ENCODE measurements at places on chromosomes 13 and 19.

DNA sequence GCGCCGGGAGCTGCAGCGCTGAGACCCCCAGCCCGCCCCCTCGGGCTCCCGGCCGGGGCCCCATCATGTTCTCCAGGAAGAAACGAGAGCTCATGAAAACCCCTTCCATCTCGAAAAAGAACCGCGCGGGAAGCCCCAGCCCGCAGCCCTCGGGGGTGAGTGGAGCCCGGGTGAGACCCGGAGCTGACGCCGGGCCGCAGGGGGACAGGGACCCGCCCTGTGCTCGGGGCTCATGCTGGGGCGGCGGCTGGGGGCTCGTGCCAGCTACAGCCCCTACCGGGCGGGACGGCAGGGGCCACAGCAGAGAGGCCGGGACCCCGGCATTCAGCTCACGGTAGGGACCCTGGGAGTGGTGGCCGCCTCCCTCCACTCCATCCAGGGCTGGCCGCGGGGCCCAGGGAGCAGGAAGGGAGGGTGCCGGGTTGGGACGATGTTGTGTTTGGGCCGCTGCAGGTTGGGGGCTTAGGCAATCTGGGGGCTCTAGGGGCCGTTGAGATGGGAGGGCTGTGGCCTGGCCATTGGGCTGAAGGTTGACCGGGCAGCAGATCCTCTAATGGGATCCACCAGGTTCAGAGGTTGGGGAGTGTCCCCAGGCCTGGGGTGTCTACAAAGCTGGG lies 482 bp downstream of the ARHGAP45 start:
- no peak for DNase-seq

DNA sequence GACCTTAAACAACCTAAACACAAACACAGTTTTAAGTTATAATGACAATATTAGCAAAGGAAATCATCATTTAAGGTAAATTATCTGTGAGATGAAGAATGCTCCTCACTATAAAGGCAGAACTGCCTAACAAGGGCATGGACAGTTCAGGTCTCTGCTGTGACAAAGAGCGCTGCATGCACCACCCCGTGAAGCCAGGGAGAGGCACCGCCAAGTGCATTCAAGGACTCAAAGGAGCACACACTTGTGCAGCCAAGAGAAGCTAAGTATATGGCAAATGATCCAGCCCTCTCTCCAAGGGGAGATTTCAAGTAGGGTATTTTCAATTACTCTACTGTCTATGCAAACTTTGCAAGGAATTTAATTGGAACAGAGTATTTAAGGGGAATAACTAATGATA lies 126.0 kb downstream of the RAP2A start:
- DNase-seq = no peak

DNA sequence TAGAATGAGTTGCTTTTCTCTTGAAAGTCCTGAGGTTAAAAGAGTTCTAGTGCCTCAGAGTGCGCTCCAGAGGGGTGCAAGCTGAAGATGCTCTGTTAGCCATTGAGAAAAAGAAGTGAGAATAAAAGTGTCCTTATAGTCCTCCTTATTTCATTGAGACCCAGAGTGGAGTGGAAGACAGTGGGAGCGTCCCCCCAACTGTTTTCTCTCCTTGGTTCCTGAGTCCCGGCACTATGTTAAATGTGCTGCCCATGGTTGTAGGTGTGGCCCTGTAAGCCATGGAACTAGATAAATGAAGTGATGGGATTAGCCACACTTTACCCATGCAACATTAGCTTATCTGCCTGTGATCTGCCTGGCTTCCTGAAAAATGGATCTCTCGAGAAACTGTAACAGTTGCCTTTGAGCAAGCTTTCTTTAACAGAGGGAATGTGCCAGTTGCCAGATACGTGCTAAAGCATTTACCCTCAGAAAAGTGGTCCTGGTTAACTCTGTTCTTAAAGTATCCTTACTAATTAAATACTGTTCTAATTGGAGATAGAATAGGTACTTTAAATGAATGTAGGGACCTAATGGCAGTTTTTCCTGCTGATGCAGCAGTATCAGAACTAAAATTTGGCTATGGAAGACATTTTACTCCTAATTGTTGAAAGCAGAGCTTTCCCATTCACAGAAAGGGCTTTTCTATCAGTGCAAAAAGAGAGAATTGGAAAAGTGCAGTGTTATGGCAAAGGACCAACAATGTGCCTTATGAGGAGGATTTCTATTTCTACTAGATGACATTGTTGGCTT lies 21.4 kb upstream of the PSG9 start:
- no peak for DNase-seq

GRCh38 chr13:98976941-98977340 lies 923 bp downstream of the DOCK9 start:
- no peak for DNase-seq

DNA sequence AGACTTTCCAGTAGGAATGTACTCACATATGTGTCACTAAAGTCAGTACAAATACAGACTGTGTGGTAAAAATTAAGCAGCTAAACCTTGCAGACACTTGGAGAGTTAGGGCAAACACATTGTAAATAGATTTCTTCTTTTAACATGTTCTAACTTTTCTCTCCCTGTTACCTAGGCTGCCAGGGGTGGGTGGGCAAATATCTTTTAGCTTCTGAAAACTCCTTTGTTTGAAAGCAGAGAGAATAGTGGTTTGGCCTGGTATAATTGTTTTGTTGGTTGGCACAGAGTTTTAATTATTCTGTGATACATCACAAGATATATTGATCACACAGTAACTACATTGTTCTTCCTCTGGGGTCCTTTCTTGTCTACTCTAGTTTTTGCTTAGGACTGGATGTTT lies 289.8 kb upstream of the DACH1 start:
- DNase-seq = no peak

DNA sequence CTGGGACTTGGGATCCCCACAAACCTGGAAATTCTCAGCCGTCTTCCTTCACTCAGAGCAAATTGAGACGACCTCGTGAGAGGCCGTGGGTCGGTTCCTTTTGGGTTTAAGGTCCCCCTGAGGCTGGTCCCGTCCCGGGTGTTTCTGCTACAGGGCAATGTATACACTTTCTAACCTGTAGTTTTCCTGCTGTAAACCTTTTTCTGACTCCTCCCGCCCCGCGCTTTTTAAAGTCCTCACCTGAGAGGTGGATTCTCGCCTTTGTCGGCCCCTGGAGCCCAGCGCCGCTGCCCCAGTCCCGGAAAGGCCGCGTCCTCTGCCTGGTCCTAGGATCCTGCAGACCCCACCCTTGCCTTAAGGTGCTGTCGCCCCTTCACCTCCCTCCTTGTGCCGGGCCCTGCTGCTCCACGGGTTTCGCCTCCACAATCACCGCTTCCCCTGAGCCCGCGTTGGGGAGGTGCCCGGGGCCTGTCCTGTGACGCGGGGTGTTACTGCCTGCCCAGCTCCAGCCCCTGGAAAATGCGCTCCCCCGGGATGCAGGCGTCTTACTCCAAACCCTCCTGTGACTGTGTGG lies 391 bp downstream of the ZNF761 start:
- peak; percentile 5 for DNase-seq

DNA sequence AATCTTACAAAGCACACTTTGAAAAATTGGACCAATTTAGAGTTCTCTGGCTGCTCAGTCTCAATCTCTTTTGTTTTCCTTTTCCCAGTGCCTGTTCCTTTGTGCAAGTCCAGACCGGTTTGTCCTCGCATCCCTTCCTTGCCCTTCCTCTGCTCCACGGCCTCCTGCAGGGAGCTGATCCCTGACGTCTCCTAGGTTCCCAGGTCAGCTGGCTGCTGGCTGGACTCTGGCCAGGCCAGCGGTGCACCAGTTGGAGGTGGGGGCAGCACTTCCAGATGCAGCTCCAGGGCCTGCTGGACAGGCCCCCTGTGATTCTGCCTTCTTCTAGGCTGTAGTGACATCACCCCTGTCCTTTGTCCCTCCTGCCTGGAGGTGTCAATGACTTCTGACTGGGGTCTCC lies 44.0 kb upstream of the KPNA3 start:
- no peak for DNase-seq

DNA sequence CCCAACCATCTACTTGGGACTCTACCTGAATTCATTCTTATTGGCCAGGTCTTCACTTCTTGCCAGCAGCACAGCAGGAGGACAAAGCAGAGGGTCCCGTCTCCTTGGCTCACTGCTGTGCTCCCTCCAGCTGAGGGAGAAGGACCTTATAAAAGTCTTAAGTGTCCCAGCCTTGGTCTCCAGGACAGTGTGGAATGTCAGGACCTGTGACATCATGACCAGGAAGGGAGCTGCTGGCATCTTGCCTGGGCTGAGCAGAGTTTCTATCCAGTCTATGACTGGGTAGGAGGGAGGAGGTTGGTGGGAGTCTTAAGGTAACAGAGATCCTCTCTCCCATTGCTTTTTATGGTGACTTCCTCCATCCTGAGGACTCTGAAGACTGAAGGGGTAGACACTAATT lies 56.6 kb upstream of the ANKRD10 start:
- DNase-seq = no peak

DNA sequence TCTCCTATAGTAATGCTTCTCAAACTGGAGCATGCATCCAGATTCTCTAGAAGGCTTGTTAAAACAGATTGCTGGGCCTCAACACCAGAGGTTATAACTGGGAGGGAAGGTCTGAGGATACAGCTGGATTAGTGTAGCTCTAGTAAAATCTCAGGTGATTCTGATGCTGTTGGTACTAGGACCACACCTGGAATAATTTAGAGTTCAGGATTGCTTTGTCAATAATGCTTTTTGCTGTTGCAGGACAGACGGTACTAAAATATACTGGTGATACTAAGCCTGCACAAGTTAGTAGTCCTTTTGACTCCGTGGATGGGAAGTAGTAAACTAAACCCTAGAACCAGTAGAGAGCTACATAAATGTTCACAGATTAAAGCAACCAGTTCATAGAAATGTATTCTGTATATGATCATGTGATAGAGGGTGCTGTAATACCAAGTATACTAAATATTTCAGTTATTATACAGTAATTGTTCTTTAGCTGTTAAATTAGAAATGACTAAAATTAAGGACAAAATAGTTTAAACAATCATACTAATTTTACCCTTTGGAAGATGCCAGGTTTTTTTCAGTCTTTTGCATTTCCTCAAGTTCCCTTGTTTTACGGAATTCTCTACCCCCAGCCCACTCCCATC lies 258.2 kb upstream of the STARD13 start:
- DNase-seq = no peak

DNA sequence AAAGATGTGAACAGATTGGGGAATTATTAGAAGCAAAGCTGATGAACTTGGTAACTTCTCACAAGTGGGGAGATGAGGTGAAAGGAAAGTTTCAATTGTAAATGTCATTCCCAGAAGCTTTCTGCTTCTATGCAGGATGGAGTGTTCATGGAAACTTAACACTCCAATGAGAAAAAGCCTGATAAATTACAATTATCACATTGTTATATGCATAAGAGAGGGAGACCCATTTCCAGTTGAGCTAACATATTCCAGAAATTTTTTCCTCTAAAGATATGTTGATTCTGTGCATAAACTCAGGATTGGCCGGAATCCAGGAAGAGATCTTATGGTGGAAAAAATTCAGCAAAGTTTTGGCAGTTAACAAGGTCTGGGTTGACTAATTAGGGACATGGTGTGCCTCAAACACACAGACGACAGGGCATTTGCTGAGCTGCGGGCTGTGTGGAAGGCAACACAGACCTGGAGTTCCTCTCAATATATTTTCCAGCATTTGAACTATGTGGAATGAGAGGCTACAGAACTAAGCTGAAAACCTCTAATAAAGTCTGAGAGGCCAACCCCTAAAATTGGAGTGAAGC lies 64.9 kb upstream of the FGF14 start:
- no peak for DNase-seq

DNA sequence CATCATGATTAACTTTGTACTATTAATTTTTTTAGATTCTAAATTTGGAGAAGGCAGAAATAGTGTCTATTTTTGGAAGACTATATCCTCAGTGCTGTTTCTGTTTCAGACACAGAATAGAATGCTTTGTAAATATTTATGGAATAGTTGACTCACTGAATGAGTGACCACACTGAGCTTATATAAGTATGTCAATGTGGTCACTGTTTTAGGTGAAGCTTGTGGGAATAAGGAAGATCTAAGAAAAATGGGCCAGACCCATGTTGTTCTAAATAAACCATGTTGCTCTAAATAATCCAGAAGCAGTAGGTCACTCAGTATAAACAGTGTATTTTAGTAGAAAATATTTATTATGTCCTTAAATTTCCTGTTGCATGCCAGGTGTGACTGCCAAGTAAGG lies 45.5 kb upstream of the DACH1 start:
- DNase-seq = no peak

DNA sequence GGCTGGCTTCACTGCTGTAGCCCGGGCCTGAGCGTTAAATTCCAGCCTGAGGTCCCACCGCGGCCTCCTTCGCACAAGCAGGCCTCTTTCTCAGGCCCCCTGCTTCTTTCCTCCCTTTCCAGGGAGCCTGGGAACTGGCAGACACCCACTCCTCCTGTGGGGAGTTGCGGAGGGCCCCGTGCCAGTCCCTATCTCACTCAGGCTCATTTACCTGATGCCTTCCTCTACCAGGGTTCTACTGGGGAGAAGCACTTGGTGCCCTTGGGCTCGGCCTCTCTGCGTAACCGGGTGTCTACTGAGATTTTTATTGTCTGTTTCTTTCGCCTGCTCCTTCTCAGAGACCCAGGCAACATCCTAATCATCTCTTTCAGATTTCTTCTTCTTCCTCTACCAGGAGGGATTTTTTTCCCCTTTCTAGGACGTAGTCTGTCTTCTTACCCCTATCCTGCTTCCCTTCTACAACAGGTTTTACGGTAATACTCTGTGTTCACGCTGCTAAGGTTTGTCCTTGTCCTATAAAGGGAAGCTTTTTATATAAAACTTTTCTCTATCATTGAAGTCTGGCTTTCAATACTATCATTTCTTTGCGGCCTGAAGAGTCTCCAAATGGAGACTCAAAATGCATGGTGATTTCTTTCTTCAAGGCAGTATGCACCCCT lies 135.4 kb upstream of the GPR12 start:
- no peak for DNase-seq

DNA sequence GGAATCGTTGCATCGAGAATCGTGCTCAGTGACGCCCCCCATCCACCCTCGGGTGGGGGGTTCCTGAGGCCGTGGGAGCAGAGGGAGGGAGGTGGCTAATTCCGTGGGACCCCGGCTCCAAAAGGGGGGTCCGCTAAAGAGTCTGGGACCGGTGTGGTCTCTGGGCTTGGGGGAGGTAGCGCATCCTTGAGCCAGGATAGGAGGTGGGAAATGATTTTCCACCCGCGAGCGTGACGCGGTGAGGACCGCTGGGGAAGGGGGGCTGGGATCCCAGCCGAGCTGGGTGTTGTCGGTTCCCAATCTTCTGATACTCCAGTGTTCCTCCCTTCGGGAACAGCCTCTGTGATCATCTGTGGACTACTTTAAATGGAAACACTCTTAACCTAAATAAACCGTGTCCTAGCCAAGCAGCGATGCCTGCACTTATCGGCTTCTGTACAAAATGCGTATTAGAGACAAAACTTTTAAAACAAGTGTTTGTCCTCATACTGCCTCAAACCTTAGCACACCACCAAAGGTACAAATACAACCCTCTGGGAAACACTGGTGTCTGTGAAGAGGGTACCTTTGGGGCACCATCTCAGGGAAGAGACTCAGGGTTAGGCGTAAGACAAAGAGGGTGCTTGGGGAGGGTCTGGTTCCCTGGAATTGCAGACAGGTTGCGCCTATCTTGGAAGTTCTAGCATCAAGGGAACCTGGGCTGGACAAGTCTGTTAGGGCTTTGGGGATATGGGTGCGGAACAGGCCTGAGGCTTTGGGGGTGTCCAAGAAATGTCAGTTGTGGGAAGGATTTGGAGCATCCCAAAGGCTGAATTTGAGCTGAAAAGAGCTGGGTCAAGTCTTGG lies 16.0 kb downstream of the KCNC3 start:
- no peak for DNase-seq

- DNase-seq = no peak
These were observed 1.1 kb downstream of the CAPS start for GRCh38 chr19:5914946-5915781.

GRCh38 chr19:44051650-44052402 lies at the start of gene ZNF223:
ZNF223 (plus strand) TSS chr19:44052036; CDS start chr19:44055177, 3,141 bp downstream.
- DNase-seq = peak; percentile 61

GRCh38 chr19:17966129-17966483 lies 801 bp upstream of the KCNN1 start:
- no peak for DNase-seq
